ENCODE measurements at places on chromosomes 7 and 10.
A peak's percentile ranks its signal among the peaks of the same experiment; 100 is the strongest.

DNA sequence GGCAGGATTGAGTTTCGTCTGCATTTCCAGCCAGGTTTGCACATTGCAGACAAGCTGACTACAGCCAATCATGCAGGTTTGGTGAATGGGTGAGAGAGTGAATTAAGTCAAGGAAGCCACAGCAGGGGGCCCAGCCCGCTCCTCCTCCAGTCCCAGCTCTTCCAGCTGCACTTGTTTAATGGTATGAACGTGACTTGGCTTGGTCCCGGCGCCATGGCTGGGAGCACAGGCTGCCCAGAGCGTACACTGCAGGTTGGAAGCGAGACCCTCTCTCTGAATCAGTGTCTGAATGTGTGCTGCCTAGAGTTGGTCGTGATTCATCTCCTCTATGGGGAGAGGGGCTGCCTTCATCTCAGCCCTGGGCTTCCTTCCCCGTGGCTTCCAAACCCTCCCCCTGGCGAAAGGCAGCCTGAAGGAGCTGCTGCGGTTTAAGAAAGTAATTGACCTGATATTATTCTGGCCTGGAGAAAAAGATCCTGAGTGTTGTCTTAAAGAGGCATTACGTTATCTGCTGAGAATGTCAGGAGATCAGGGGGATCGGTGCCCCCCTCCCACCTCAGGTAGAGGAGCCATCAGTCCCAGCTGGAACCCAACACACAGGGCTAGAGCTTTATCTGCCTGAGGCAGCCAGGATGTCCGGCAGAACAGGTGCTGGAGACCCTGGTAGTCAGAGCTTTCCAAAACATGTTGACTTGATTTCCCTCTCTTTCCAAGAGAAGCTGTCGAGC lies 132.1 kb downstream of the COL26A1 start:
- DNase-seq = no peak

DNA sequence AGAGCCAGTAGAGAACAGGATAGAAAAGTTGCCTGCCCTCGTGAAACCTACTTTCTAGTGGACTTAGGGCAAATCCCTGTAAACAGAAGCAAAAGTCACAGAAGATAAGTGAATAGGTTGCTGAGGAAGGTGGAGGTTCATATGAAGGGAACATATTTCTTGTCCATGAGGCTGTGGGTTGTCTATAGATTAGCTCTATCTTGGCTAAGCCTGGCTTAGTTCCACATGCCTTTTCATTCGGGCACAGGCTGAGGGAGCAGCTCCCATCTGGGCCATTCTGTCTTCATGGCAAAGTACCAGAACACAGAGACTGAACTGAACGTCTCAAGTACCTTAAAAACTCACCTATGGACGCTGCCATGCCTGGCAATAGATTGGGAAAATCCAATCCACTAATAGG lies 45.3 kb downstream of the BZW2 start:
- no peak for DNase-seq

DNA sequence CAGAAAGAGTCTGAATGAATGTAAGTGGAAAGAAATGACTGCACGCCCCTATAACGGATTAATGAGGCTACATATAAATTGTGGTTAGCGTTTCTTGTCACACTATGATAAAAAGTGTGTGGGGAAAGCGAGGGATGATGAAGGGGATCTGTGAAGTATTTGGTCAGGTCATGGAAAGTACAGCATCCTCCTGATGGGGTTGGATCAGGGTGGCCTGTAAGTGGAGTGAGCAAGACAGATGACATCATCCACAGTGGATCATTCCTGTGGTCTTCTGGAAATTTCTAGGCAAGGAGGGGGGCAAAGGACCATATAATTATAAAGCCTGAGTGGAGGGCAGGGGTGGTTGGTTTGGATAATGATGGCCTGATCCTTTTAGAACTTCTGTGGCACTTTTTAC lies 606.0 kb downstream of the INHBA start:
- no peak for DNase-seq

- DNase-seq = peak; percentile 42
Observed at GRCh38 chr10:103451831-103452505, at the start of gene CALHM2. CALHM2 (minus strand) TSS chr10:103452370; CDS start chr10:103449941, 2,429 bp downstream.

GRCh38 chr7:1667566-1668395 lies 2.3 kb upstream of the ELFN1 start:
- peak; percentile 6 for DNase-seq

- no peak for DNase-seq
Observed at GRCh38 chr7:140702774-140703173, 6.3 kb downstream of the NDUFB2 start.

GRCh38 chr7:91358303-91358702 lies 94.1 kb downstream of the FZD1 start:
- no peak for DNase-seq

- DNase-seq = no peak
Observed at GRCh38 chr10:110045772-110046171, 38.0 kb downstream of the ADD3 start.

- DNase-seq = no peak
Observed at GRCh38 chr10:63812501-63812900, 291.3 kb downstream of the REEP3 start.

GRCh38 chr7:104241135-104241534 lies 33.3 kb upstream of the ORC5 start:
- no peak for DNase-seq

DNA sequence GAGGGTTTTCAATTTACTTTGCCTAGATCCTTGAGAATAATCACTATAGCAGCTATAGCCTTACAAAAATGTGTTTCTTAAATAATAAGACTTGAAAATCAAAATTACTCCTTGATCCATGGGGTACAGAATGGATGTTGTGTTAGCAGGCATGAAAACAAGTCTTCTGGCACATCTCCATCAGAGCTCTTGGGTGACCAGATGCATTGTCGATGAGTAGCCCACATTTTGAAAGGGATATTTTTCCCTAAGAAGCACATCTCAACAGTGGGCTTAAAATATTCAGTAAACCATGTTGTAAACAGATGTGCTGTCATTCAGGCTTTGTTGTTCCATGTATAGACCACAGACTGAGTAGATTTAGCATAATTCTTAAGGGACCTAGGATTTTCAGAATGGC lies 827.8 kb downstream of the GRM8 start:
- no peak for DNase-seq

GRCh38 chr10:132302421-132303310 lies 5.1 kb downstream of the STK32C start:
- no peak for DNase-seq

DNA sequence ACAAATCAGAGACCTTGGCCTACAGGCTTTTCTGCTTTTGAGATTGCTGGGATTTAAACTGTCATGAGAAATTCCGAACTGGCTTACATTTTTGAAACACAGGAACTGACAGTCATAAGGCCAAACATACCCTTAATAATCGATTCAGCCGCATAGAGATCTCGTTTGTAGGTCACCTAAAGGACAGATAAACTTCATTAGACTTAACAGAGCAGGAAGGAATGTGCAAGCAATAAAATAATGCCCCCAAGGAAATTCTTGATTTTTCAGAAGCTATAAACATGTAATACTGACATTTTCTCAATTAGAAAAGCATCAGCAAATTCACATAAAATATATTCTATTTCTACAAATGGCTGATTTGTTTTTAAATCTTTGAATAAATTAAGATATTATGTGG lies 120.0 kb downstream of the CRPPA start:
- no peak for DNase-seq

- no peak for DNase-seq
Observed at GRCh38 chr7:157609516-157609915, 272.7 kb downstream of the DNAJB6 start.

DNA sequence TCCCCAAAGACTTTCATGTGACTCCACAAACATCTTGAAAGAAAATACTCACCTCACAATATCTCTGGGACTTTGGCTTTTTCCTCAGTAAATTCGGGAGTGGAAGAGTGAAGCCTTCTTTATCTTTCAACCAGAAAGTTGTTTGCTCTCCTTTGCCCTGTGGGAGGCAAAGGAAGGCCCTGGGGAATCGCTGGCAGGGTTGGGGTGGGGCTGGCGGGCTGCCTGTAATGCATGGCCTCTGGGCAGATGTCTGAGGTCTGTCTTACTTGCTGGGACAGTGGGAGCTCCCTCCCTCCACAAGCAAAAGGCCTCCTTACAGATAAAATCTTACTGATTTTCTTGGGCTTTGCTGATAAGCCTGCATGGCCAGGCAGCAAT lies 24.9 kb downstream of the TECTB start:
- no peak for DNase-seq

- no peak for DNase-seq
Observed at GRCh38 chr7:99027841-99028240, 116.1 kb downstream of the SMURF1 start.

- no peak for DNase-seq
Observed at GRCh38 chr10:123446449-123447156, 219.6 kb upstream of the GPR26 start.

- DNase-seq = no peak
Observed at GRCh38 chr10:34163075-34163905, 651.8 kb downstream of the PARD3 start.

GRCh38 chr7:83201355-83201754 lies 38.7 kb upstream of the PCLO start:
- no peak for DNase-seq

DNA sequence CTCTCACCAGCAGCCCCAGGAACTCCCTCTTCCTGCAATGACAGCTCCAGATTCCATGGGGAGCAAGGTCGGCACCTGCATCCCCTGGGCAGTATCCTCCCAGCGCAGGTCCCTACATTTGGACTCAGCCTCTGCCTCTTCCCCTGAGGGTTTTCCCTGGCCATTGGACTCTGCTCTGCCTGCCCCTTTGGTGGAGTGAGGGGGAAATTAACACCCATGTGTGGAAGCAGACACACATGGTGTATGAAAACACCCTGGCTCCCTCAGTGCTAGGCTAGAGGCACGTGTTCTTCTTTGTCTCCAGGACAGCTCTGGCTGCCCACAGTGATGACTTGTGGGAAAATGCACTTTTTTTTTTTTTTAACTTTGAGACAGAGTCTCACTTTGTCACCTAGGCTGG lies 8.4 kb downstream of the PRF1 start:
- DNase-seq = no peak

DNA sequence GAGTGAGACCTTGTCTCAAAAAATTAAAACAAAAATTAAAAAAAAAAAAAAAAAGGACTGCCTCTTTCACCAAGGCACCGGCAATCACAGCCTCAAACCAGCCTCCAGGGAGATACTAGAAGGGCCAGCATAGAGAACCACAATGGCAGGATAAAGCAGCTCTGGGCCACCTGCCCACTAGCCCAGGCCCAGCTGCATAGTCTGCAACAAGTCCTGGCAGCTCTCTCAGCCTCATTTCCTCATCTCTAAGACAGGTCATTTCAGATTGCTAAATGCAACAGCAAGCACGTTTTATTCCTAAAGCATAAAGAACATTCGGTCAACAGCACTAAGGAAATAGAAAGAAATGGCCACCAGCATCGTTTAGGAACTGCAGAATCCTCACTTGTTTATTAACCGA lies 28.8 kb downstream of the XPNPEP1 start:
- no peak for DNase-seq

DNA sequence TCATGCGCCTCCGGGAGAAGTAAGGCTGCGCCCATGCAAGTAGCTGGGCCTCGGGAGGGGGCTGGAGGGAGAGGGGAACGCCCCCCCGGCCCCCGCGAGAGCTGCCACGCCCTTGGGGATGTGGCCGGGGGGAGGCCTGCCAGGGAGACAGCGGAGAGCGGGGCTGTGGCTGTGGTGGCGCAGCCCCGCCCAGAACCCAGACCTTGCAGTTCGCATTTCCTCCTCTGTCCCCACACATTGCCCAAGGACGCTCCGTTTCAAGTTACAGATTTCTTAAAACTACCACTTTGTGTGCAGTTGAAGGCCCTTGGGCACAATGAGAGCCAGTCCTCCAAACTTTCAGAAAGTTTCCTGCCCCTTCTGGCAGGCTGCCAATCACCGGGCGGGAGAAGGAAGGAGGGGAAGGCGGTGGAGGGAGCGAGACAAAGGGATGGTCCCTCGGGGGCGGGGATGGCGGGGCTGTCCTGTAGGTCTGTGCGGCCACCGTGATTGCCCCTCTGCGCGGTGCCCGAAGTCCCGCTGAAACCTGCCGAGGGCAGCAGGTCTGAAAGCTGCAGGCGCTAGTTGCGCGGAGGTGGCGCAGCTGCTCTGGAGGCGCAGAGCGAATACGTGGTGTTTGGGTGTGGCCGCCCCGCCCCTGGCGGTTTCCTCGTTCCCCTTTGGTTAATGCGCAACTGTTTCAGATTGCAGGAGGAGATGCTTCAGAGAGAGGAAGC lies 2.1 kb downstream of the VIM start:
- peak; percentile 91 for DNase-seq

DNA sequence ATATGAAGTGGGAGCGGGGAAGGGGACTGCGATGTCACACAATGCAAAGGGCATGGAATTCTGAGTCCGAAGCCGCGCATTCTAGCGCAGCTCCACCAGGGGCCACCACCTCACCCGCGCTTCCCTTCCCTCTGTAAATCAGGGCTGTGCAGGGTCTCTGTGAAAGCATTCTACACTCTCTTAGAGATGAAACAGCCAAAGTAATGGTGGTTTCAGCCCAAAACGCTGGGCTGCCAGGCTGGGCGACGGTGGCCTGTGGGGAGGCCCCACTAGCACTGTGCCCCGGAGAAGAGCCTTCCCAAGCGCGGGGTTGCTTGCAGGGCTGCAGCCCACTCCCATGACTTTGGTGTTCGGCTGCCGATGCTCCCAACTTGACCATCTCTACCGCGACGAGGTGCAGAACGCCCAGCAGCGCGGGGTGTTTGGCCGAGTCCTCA lies 11.4 kb downstream of the ATG9B start:
- DNase-seq = no peak

DNA sequence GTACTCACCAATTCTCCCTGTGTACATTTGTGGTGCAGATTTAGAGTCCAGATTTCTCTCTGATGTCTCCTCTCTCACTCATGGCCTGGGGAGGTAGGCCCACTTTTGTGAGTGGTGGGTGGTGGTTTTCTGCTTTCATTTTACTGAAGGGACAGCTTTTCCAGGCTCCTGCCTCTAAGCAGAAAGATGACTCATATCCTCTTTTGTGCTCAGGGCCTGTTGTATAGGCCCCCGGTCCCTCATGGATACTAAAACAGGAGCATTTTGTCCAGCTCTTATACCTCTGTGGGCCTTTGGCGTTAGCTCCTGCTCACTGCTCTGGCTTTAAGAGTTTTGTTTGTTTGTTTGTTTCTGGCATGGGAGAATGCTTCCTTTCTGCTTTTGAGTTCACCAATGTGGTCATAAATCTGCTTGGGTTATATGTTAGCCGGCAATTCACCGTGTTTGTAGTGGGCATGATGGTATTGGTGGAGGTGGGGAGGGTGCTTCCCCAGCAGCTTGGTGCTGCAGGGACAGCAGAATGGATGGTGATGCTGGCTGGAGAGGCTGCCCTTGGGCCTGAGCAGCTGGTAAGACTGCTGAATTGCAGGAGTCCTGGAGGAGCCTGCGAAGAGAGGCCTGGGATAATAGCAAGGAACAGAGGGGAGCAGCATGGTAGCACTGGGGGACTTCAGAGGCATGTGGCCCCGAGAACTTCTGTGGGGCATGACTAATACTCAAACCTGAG lies 468.7 kb downstream of the RPS24 start:
- no peak for DNase-seq

DNA sequence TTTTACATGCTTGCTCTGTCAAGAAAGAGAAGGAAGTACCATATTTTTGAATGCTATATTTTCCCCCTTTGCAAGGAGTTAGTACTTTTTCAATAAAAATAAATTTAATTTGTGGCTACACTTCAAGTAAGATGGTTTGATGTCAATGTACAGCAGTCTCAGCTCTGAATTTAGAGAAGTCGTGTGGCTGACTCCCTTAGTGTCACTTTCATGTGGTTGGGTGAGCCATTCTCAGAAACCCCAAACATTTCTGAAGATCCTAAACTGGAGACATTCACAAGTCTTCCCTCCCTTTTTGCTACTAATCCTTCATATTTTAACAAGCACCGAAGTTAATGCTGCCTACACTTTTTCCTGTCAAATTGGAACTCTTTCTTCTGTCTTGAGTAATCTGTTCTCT lies 244.4 kb downstream of the DYNC1I1 start:
- DNase-seq = no peak
